Astrocyte (in vitro differentiated cells and primary cell): ENCODE measurements at places on chromosomes 3 and 15.

GRCh38 chr3:126245811-126246727 is 65.7 kb upstream of the ALDH1L1 start:
- no peaks in the 10 kb centered on the region for H3K36me3 ChIP-seq
- H3K4me1 ChIP-seq: no peaks in the 10 kb centered on the region
- H3K27ac ChIP-seq: no peak overlapping the region
- DNase-seq: no peak

- H3K4me1 ChIP-seq: peaks cover 6% of the 10 kb centered on the region
- no peak overlapping the region for H3K27ac ChIP-seq
- no peak overlapping the region for H3K4me3 ChIP-seq
- no peak for DNase-seq
- no peaks in the 10 kb centered on the region for H3K27me3 ChIP-seq
- no peaks in the 10 kb centered on the region for H3K36me3 ChIP-seq
These were observed 165.4 kb downstream of the ROBO1 start for GRCh38 chr3:79602385-79602784.

DNA sequence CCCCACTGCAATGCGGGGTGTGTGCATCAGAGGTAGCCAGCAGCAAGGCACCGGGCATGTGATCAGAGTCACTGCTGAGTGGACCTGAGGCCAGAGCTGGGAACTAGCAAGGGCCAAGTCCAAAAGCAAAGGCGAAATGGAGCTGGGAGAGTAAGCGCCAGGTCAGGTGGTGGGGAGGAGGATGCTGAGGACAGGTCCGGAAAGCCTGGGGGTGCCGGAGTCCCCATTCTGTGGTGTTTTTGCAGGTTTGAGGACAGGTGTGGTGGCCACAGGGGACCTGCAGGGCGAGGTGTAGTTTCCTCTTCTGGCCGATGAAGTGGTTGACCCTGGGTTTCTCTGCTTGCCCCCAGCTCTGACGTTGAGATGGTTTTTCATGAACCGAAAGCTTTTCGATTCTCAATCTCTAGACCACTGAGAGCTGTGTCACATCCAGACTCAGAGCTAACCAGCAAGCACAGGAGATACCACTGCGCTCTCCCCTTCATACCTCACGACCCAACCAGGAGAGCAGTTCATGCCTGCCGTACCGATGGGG is 35.0 kb upstream of the HES1 start:
- no peak overlapping the region for H3K27ac ChIP-seq
- no peaks in the 10 kb centered on the region for H3K4me1 ChIP-seq
- H3K36me3 ChIP-seq: no peaks in the 10 kb centered on the region
- no peak for DNase-seq

GRCh38 chr3:120198305-120198878 is 86.6 kb downstream of the GPR156 start:
- no peak overlapping the region for H3K27ac ChIP-seq
- H3K4me1 ChIP-seq: no peaks in the 10 kb centered on the region
- H3K27me3 ChIP-seq: no peaks in the 10 kb centered on the region
- H3K4me3 ChIP-seq: no peak overlapping the region
- DNase-seq: peak; percentile 28

- H3K4me1 ChIP-seq: no peaks in the 10 kb centered on the region
- no peak overlapping the region for H3K27ac ChIP-seq
- no peak for DNase-seq
- H3K27me3 ChIP-seq: no peaks in the 10 kb centered on the region
These were observed 36.2 kb upstream of the ARID3B start for GRCh38 chr15:74504836-74505235.

- H3K4me3 ChIP-seq: no peak overlapping the region
- no peak for DNase-seq
- H3K4me1 ChIP-seq: peaks cover 5% of the 10 kb centered on the region
- no peak overlapping the region for H3K27ac ChIP-seq
- H3K27me3 ChIP-seq: no peaks in the 10 kb centered on the region
These were observed 62.0 kb downstream of the SNRK start for GRCh38 chr3:43348350-43348749.

- H3K27ac ChIP-seq: no peak overlapping the region
- H3K4me1 ChIP-seq: no peaks in the 10 kb centered on the region
- no peaks in the 10 kb centered on the region for H3K27me3 ChIP-seq
- no peak overlapping the region for H3K4me3 ChIP-seq
- no peak for DNase-seq
These were observed 265.9 kb downstream of the TJP1 start for GRCh38 chr15:29556380-29556779.

GRCh38 chr15:58536414-58536813 is 104.6 kb downstream of the LIPC start:
- H3K27me3 ChIP-seq: peaks cover 28% of the 10 kb centered on the region
- no peak overlapping the region for H3K4me3 ChIP-seq
- no peaks in the 10 kb centered on the region for H3K4me1 ChIP-seq

GRCh38 chr15:32715276-32715675 is 2.5 kb upstream of the GREM1 start:
- H3K4me1 ChIP-seq: peaks cover 11% of the 10 kb centered on the region
- H3K27me3 ChIP-seq: no peaks in the 10 kb centered on the region
- peak; percentile 86 for DNase-seq
- no peak overlapping the region for H3K27ac ChIP-seq
- peaks cover 1% of the 10 kb centered on the region for H3K36me3 ChIP-seq

DNA sequence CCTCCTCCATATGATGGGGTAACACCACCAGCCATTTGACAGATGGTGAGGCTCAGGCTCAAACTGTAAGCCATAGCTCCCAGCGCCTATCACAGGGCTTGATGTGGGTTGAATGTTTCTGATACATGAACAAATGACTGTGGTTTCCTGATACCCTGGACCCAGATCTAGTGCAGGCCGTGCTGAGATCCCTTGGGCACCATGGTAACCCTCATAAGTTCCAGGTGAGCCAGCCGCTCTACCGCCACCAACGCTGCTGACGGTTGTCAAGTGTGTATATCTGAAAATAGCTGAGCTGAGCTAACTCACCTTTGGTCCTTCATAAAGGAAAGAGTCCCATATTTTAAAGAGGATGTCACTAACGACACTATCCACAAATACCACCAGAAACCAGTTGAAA is 74.5 kb downstream of the TBC1D2B start:
- no peak overlapping the region for H3K27ac ChIP-seq
- no peak overlapping the region for H3K4me3 ChIP-seq
- H3K27me3 ChIP-seq: no peaks in the 10 kb centered on the region
- H3K36me3 ChIP-seq: peaks cover 19% of the 10 kb centered on the region

DNA sequence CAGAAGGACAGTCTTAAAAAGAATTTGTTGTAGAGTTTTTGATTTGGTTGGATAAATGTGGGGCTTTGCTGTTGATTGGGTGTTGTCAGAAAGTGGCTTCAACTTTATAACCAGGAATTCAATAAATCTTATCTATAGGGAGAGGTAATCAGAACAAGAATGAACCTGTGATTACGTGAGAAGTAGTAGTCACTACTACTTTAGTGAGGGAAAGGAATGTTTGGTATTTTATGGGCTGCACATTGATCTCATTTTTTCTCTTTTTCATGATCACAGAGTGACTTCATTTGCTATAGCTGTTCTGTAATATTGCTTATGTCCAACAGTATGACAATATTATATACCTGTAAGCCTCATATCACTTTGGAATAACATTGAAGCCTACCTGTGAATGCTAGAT is 485.2 kb upstream of the BCHE start:
- H3K27ac ChIP-seq: no peak overlapping the region
- H3K27me3 ChIP-seq: no peaks in the 10 kb centered on the region
- H3K36me3 ChIP-seq: no peaks in the 10 kb centered on the region
- no peak overlapping the region for H3K4me3 ChIP-seq
- DNase-seq: no peak

DNA sequence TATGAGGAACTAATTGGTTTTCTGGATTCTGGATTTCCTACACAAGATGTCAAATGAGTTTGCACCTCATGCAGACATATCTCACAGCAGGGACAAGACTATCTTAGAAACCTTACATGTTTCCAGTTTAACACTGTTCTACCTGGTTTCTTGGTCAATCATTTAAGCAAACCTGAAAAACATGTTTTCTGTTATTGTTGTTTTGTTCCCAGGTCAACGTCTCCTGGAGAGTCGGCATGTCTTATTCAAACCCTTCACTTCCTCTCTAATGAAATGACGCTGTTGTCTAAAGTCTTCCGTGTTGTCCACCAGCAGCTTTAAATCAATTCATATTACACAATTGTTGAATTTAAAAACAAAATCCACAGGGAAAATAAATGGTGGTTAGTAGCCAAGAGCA is 150.9 kb downstream of the CNTN3 start:
- no peak overlapping the region for H3K27ac ChIP-seq
- H3K36me3 ChIP-seq: no peaks in the 10 kb centered on the region
- no peaks in the 10 kb centered on the region for H3K27me3 ChIP-seq
- H3K4me1 ChIP-seq: no peaks in the 10 kb centered on the region

DNA sequence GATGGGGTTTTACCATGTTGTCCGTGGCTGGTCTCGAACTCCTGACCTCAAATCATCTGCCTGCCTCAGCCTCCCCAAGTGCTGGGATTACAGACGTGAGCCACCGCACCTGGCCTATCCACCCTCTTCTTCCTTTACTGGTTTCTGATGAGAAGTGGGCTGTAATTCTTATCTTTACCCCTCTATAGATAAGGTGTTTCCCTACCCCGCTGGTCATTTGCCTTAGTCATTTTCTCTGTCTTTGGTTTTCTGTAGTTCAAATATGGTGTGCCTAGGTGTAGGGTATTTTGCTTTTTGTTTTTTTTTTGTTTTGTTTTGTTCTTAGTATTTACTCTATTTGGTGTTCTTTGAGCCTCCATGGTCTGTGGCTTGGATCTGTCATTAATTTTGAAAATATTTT is 41.3 kb downstream of the APBA2 start:
- no peaks in the 10 kb centered on the region for H3K4me1 ChIP-seq
- H3K27me3 ChIP-seq: no peaks in the 10 kb centered on the region
- no peak overlapping the region for H3K4me3 ChIP-seq
- DNase-seq: no peak
- H3K36me3 ChIP-seq: no peaks in the 10 kb centered on the region

DNA sequence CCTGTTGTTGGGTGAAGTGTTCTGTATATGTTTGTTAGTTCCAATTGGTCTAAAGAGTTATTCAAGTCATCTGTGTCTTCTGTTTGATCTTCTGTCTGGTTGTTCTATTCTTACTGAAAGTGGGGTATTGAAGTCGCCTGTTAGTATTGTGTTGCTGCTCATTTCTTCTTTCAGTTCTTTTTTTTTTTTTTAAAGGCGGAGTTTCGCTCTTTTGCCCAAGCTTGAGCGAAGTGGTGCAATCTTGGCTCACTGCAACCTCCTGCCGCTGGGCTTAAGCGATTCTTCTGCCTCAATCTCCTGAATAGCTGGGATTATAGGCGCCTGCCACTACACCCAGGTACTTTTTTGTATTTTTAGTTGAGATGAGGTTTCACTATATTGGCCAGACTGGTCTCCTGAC is 23.5 kb downstream of the PFN2 start:
- no peaks in the 10 kb centered on the region for H3K27me3 ChIP-seq
- peaks cover 9% of the 10 kb centered on the region for H3K36me3 ChIP-seq
- no peak overlapping the region for H3K27ac ChIP-seq
- DNase-seq: no peak

- no peaks in the 10 kb centered on the region for H3K4me1 ChIP-seq
- no peak for DNase-seq
- H3K27ac ChIP-seq: no peak overlapping the region
- H3K27me3 ChIP-seq: no peaks in the 10 kb centered on the region
These were observed 967.7 kb downstream of the AGBL1 start for GRCh38 chr15:87047203-87047965.

DNA sequence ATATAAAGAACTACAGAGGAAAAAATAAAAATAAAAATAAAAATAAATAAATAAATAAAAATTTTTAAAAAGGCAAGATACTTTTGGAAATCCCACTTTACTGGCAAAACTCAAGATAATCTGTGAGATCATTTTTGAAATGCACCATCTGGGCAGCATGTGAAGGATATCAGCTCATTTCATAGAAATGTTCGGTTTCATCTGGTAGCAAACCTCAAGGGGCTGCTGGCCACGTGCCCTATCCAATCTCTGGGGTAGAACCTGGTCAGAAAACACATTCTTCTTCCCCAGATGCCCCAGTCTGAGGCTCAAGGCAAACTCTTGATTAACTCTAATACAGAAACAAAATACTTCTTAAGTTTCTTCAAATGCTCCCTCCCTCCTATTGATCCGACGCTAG is 166.0 kb downstream of the FMN1 start:
- DNase-seq: no peak
- H3K27ac ChIP-seq: no peak overlapping the region
- no peaks in the 10 kb centered on the region for H3K36me3 ChIP-seq
- H3K4me1 ChIP-seq: peaks cover 8% of the 10 kb centered on the region
- H3K4me3 ChIP-seq: no peak overlapping the region

DNA sequence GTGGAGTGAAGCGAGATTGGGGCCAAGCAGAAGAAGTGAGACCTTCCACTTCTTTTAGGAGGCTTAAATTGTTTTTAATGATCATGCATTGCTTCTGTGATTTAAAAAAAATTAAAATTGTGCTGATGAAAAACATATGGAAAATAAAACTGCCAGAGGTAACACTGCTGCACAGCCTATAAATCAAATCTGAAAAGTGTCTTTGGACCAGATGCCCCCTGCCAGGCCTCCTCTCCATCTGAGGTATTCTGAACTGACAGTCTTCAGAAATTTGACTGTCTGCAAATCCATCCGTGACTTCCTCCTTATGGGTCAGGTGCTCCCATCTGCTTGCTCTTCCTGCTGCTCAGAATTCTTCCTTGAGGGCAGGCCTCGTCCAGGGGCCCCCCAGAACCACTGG is 108.5 kb upstream of the NR2E3 start:
- no peak overlapping the region for H3K4me3 ChIP-seq
- no peak overlapping the region for H3K27ac ChIP-seq
- H3K4me1 ChIP-seq: peaks cover 10% of the 10 kb centered on the region
- H3K36me3 ChIP-seq: no peaks in the 10 kb centered on the region
- no peaks in the 10 kb centered on the region for H3K27me3 ChIP-seq
- DNase-seq: no peak
